ENCODE measurements at places on chromosomes 11 and 22.

- DNase-seq, result no peak
Measured at GRCh38 chr11:101474666-101475065, 109.1 kb downstream of the TRPC6 start.

GRCh38 chr11:62394825-62395538, 23.9 kb upstream of the SCGB1A1 start:
- peak; percentile 79 for DNase-seq

GRCh38 chr11:34044664-34045485, 6.7 kb upstream of the CAPRIN1 start:
- DNase-seq, result no peak

DNA sequence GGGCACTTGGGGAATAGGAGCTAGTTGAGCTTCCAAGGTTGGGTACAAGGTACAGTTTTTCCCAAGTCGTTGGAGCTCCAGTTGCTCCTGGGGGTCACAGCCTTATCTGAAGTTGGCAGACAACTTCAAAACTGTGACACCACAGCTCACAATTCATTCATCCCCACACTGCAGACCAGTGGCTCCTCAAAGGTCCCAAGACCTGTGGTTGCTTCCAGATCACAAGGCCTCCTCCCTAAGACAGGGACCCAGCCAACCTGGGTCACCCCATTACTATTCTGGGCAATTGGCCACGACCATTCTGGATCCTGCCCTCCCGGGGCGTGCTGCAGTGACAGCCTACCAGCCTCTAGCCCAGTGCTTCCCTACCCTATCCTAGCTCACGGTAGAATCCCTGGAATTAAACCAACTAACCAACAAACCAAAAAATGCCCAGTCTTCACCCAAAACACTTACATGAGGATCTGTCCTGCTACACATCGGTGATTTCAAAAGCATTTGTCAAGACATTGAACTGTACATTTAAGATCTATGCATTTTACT, 862 bp upstream of the PDXP start:
- no peak for DNase-seq

- DNase-seq, result no peak
Measured at GRCh38 chr11:118819334-118820024, 28.5 kb upstream of the DDX6 start.

DNA sequence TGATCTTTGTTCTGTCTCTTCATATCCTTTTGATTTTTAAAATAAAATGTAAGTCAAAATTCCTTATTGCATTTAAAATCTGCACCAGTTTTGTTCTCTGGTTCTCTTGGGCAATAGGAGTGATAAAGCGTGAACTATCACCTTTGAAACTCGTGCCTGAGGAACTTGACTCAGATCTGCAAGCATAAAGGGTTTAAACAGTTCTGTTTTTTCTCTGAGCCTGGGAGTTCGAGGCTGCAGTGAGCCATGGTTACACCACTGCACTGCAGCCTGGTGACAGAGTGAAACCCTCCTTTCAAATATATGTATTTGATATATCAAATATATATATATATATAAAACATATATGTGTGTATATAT, 38.9 kb upstream of the CLMP start:
- DNase-seq, result no peak

DNA sequence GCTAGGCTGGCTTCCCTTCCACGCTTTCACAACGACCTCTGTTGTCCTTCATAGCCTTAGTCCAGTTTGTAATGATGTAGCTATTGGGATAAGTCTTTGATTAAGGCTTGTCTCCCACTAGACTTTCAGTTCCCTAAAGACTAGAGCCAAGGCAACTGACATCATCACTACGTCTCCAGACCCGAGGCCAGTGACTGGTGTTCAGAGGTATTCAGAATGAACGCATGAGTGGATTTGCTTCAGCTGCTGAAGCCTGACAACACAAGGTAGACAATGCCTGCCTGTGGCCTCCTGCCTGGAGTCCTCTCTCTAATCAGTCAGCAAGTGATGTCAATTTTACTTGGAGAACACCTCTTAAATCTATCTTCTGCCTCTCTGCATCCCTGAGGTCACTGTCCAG, 13.6 kb downstream of the EFCAB6 start:
- no peak for DNase-seq

DNA sequence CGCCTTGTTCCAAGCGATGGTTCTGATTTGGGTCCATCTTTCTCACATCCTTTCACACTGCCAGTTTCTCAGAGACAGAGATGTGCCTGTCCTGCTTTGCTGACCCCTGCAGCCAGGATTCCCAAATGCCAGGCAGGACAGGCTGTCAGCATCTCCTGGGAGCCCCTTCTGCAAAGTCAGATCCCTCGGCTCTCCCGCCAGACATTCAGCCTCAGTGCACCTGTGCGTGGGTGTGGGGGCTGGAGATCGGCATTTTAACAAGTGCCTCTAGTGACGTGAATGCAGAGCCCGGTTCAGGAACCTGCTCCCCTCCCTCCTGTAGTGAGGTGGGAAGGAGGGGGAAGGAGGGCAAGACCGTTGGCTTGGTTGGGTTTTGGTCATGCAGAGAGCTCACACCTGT, 108.9 kb upstream of the FGF3 start:
- no peak for DNase-seq

- no peak for DNase-seq
Measured at GRCh38 chr11:133516845-133517244, 15.5 kb downstream of the OPCML start.

DNA sequence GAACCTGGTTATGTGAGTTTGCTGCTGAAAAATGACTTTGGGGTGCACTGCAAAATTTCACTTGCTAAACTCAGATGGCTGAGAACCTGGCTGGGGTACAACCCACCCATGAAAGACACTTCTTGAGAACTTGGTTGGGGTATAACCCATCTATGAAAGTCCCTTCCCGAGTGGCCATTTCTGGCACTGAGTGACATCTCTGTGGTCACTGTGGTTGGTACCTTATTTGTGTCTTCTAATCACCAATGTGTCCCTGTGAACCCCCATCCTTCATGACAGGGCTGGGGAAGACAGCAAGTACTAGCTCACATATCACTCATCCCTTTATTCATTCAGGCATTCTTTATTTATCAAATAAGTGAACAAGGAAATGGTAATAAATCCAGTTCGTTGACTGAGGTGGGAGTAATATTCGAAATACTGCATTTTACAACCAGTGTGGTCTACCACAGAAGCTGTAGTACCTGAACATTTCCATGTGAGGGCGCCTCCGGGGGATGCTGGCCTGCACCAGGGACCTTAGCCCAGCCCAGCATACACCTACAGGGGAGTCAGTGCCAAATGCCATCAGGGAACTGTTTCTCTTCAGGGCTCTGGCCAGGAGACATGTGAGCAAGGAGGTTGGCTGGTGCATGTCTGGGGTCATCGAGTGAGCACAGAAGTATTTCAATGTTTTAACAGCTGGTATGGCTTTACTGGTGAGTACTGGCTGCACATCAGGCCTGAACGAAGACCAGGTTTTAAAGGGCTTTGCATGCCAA, 122.1 kb downstream of the CSNK2A3 start:
- DNase-seq, result peak; percentile 44

DNA sequence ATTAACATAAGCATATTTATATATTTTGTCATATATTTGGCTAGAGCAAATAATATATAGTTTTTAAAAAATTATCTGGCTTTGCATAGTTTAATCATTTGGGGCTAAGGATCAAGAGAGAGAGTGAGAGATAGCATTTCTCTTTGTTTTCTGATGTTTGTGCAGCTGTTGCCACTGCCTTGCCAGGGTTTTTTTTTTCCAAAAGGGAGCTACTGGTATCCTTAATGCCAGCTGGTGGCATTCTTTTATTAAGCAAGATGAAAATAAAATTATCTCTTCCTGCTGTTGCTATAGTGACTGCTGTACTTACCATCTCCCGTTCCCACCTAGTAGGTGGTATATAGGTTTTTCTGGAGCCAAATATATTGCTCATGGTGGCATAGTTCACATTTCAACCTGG, 793.3 kb upstream of the ARHGAP42 start:
- no peak for DNase-seq
